ENCODE measurements at places on chromosomes 7 and 10. TPM values are rescaled to one million over a fixed set of nuclear protein-coding genes. Genes with fewer than 3 reads are reported as not detected.

The ZNF248 gene
- total RNA-seq, result 6.5 TPM

The HECW1 gene
- not detected for total RNA-seq

The OR2A42 gene
- total RNA-seq, result not detected

The TRPV5 gene
- total RNA-seq, result not detected

The MDH2 gene
- total RNA-seq, result 175 TPM

The HOXA11 gene
- total RNA-seq, result 16.7 TPM

The MINDY3 gene
- 21.2 TPM for total RNA-seq

The ZNF735 gene
- not detected for total RNA-seq

The TACC2 gene
- 46.2 TPM for total RNA-seq

The ZNF316 gene
- 21.2 TPM for total RNA-seq

The DYNC1I1 gene
- total RNA-seq, result 3.3 TPM

The ANLN gene
- total RNA-seq, result 119 TPM

The KLF14 gene
- total RNA-seq, result not detected

The HUS1 gene
- 49.7 TPM for total RNA-seq

The H2BK1 gene
- total RNA-seq, result not detected

The INA gene
- total RNA-seq, result 0.40 TPM

The ARL3 gene
- total RNA-seq, result 10.6 TPM

The HBP1 gene
- 50.1 TPM for total RNA-seq

The ANKRD61 gene
- total RNA-seq, result 0.35 TPM

The RNF32 gene
- not detected for total RNA-seq
